Stimulated activated CD8-positive, alpha-beta memory T cell treated with anti-CD3 and anti-CD28 coated beads, Interleukin-7, amount 100 ng/mL, for 48 hours (primary cell): ENCODE measurements at places on chromosomes 12 and 14.

- DNase-seq, result no peak
Measured at GRCh38 chr12:90855534-90855933, 99.4 kb downstream of the CCER1 start.

- no peak for DNase-seq
Measured at GRCh38 chr12:123983822-123984485, 10.9 kb downstream of the ZNF664 start.

DNA sequence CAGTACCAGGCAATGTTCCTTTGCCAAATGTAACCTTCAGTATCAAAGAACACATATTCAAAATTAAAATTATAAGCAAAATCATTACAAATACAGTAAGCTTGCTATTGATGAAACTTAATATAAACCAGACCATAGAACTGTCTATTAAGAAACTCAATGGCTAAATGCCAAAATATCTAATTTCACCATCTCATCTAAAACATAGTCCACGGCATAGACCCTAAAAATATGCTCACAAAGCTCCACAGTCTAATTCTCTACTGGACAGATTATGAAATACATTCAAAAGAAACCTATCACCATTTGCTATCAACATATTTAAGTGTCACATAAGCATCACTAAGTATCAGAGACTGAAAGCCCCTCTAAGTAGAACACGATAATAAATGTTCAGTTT is 25.2 kb downstream of the DUSP16 start:
- DNase-seq, result no peak

DNA sequence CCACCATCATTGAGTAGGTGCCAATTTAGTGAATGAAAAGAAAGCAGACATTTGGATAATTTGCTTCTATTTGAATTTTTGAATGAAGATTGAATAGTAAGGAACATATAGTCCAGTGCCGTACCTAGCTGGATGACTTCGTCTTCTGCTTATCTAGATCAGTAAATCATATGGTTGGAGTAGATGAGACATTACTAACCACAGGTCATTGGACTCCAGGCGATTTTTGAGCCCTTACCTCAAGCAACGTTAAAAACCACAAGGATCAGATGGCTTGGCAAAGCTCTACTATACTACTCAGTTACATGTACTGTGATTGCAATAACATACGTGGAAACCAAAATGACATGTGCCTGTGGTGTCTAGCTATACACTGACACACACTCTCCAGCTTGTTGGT is 1.7 kb upstream of the SPATS2 start:
- no peak for DNase-seq

DNA sequence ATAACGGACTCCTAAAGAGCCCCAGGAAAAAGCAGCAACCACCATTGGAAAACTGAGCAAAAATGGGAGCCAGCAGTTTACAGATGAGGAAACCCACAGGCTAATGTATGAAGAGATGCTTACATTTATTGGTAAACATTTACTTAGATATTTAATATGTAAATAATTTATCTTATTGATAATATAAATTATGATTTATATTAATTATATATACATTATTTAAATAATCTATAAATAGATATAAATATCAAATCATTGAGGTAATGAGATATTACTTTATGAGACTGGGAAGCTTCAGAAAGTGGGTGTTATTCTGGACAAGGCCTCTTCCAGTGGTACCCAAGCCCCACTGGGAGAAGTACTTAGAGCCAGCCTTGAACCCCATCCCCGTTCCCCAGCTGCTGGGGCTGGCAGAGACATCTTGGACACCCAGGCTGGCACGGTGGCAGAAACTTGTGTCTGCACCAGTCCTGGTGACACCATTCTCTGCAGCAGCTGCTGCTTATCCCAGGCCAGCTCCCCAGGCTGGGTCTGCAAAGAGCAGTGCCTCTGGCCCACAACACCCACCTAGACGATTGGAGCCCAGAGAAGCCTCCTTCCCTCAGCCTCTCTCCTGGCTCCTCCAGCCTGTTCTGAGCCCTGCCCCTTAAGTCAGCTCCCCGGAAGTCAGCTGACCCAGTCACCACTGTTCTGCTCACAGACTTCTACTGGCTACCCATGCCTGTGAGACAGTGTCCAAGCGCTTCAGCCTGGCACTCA is 25.9 kb downstream of the ISCA2 start:
- no peak for DNase-seq

- DNase-seq, result no peak
Measured at GRCh38 chr12:103399986-103400385, 95.8 kb downstream of the C12orf42 start.

GRCh38 chr12:100504804-100505203 is 31.1 kb downstream of the NR1H4 start:
- DNase-seq, result no peak

DNA sequence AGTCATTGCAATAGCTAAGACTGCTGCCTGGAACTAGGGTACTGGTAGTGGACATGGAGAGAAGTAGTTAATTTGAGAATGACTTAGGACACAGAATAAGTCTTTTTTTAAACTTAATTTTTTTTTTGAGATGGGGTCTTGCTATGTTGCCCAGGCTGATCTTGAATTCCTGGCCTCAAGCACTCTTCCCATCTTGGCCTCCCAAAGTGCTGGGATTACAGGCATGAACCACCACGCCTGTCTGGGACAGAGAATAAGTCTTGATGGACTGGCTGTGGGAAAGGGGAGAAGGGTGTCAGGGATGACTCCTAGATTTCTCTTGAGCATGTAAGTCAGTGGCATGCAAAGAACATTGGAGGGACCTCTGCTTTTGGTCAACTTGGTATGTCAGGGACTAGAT is 42.9 kb downstream of the LIN52 start:
- no peak for DNase-seq

DNA sequence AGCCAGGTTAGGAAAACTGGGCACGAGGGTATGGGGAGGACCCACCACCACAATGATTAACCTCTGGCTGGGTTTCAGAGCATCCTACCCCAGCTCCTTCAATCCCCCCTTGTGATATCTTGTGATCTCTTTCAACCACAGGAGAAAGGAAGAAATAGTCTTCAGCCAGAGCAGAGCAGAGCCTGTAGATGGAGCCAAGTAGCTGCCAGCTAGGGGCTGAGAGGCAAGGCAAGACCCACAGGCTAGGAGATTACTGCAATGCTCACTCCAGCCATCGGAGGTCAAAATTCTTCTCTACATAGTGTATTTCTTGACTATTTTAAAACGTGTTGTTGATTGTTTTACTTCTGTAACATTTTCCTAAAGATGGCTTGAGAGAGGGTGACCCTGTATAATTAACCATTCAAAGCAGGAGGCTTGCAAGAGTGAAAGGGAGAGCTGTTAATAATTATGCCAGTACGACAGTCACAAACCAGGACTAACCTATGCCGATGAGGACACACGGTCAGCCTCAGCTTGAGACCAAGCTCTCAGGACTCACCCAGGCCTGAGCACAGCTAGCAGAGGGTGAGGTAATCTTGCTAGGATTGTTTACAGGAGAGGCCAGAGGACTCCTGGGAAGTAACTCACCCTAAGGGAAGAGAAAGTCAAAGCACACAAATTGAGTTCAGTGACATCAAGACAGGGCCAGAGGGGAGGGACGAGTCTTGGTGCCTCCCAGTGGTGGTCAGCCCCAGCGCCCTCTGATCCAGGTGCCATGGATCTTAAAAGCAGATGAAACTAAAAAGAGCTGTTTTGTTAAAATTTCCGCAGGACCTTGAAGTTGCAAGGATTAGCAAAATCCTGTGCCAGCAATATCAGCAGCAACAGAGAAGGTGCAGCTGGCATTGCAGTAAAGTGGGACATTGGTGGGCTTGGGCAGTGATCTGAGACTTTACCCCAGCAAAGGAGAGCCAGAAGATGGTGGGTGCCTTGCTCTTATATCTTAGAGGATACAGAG is 29.8 kb upstream of the CDKN3 start:
- DNase-seq, result peak; percentile 5

GRCh38 chr12:6044082-6044481 is 80.4 kb downstream of the VWF start:
- DNase-seq, result no peak

GRCh38 chr12:62267026-62267425 is 6.8 kb downstream of the USP15 start:
- DNase-seq, result no peak

DNA sequence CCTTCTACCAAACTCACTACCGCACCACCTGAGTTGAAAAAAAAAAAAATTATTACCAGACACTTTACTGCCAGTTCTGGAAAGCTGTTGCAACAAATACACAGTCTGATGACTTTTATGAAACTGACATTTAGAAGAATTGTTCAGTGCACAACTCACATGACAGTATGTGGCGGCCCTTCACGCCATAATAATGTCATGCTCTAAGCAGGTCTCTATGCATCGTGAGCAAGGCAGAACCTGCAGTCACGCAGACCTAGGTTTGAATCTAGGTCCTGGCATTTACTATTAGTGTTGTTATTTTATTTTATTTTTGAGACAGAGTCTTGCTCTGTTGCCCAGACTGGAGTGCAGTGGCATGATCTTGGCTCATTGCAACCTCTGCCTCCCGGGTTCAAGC is 8.1 kb downstream of the MYL2 start:
- DNase-seq, result no peak

DNA sequence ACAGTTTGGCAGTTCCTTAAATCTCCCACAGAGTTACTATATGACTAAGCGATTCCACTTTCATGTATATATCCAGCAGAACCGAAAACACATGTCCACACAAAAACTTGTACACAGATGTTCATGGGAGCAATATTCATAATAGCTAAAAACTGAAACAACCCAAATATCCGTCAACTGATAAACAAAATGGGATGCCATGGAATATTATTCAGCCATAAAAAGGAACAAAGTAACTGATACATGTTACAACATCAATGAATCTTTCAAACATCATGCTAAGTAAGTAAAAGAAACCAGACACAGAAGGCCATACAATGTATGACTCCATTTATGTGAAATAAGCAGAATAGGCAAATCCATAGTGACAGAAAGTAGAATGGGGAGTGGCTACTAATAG is 80.2 kb upstream of the GPHB5 start:
- DNase-seq, result no peak

- DNase-seq, result no peak
Measured at GRCh38 chr12:12684375-12685106, 11.4 kb downstream of the GPR19 start.

GRCh38 chr12:95742586-95742985 is 48.0 kb downstream of the NTN4 start:
- no peak for DNase-seq

DNA sequence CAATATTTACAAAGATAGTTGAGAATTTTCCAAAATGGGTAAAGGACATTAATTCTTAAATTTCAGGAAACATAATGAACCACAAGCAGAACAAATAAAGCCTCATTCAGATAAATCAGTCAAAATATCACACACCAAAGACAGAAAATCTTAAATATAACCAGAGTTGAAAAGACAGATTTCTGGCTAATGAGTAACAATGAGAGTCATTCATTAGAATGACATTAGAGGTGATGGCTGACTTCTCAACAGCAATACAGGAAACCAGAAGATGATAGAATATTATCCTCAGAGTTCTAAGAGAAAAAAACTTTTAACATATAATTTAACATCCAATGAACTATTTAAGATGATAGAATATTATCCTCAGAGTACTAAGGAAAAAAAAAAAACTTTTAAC is 124.2 kb downstream of the DENND5B start:
- DNase-seq, result no peak

GRCh38 chr14:75310295-75311111 is 31.9 kb downstream of the FOS start:
- no peak for DNase-seq

DNA sequence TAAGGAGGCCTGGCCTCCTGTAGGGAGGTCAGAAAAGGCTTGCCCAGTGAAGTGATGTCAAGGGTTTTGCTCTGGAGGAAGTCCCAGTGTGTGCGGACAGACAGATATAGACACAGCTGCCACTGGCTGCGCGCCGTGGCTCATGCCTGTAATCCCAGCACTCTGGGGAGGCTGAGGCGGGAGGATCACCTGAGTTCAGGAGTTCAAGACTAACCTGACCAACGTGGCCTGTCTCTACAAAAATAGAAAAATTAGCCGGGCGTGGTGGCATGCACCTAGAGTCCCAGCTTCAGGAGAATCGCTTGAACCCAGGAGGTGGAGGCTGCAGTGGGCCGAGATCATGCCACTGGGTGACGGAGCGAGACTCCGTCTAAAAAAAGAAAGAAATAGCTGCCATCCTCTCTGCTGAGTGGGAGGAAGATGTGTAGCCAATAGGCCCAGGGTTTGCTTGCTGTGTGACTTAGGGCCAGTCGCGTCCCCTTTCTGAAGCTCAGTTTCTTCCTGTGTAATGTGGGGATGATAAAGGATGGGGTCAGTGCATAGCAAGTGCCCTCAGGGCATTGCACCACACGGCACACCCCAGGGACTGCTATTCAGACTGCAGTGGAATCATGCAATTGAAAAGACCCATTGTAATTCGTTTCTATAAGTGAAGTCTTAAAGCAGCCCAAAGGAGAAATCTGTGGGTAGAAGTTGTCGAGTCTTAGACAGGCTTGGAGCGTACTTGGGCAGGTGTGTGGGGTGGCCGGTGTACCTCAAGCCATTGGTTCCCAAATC is 18.7 kb upstream of the MLEC start:
- DNase-seq, result no peak
